Stimulated activated CD8-positive, alpha-beta memory T cell treated with anti-CD3 and anti-CD28 coated beads, Interleukin-2, amount 100 ng/mL, for 48 hours (primary cell): ENCODE measurements at places on chromosomes 5 and 9.

GRCh38 chr9:134648701-134649530 lies 7.3 kb downstream of the COL5A1 start:
- DNase-seq: no peak

DNA sequence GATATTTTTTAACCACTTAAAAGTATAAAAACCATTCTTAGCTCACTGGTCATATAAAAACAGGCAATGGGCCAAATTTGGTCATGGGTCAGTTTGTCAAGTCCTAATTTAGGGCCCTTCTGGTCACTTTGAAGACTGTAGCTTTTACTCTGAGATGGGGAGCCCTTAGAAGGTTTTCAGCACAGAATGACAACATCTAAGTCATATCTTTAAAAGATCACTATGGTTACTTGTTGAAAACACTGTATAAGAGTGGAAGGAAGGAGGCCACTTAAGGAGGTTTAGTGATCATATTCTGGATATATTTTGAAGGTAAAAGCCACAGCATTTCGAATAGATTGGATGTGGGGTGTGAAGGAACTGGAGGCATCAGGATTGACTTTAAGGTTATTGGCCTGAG lies 76.7 kb downstream of the STRBP start:
- no peak for DNase-seq

DNA sequence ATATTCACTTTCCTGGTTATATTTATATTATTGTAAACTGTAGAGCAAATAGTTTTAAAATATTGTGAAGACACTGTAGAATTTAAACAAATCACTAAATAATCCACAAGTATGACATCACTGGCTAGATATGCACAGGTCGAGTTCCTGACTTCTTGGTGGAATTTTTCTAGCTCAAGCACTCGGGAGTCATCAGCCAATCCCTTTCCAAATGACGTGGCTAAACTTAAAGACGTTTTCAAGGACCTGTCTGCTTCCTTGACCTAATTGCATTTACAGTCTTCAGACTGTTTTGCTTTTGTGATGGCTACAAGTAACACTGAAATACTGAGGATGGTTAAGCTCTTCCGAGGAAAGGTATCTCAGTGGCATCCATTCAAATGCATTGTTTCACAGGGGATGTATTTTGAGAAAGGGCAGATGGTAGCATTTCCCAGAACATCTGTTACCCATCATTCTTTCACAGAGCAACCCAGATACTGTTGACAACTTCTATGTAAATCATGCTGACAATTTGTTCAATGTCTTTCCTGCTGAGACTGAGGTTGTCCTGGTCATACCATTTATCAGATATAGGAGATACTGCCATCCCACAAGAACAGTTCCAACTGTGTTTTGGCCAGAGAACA lies 262.8 kb downstream of the CDH10 start:
- no peak for DNase-seq

DNA sequence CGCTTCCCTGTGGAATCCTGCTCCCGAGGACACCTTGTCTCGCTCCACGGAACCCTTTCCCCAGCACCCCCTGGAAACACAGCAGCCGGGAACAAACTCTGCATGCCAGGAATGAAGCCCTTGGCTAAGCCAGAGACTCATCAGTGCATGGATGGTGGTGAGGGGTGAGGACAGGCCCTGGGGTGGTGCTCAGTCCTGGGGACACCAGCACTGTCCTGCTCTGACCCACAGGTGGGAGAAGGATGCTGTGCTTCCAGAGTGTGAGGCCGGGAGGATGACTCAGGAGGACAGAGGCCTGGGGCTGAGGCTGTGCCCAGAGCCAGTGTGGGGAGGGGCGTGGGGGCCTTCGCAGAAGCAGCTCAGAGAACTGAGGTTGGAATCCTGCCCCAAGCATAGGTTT lies 11.2 kb upstream of the EGR1 start:
- no peak for DNase-seq

DNA sequence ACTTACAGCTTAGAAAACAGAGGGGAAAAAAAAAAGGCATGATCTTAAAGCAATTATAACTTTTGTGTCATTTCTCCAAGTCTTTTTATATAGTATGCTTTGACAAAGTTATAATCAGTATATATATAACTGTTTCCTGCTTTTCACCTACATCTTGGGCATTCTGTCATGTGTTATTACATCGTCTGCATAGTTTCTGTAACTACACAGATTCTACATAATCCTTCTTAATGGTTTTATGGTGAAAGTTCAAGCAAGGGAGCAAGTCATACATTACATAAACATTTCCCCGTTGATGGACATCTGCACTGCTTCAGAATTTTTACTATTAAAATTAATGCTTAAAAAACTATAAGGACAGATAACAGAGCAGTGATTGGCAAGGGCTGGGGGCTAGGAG lies 12.1 kb downstream of the FEM1C start:
- no peak for DNase-seq

DNA sequence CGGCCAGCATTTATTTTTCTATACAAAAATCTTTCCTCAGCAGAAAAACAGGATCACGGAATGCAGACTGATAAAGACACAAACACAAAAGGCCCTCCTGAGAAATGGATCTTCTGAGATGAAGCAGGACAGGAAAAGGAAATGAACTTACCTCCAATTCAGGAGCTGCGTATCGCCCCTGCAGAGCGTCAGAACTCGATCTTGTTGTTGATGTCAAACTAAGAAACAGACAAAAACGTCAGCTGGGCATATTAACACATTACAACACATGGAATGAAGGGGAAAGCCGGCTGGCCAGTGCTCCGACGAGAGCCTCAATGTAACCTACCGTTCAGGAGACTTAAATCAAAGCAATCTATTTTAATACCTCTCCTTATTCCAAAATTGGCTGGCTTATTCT lies 105.1 kb downstream of the SERINC5 start:
- no peak for DNase-seq

GRCh38 chr9:136090056-136090735 lies 4.9 kb downstream of the NACC2 start:
- no peak for DNase-seq

DNA sequence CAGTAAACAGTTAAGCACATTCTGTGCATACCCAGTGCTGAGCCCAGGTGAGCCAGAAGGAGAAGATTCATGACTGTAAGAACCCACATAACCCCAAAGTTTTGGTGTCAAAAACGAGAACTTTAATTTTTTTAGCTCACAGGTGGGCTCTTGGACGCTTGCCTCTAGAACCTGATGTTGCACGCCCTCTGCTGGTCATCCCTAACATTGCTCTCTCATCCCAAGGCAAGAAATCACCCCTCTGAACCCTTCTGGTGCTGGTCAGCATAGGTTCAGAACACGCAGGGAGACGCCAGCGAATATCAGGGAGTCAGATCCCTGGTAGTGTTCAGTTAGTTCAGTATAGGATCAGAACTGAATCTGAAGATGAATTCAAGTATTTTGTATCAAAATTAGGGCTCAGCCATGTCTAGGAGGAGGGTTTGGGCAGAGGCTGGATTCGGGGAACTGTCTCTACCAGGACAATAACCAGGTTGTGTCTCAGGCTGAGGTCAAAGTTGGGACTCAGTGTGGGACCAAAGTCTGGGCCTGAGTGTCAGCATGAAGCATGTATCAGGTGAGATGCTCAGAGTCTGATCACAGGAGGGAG lies 4.1 kb upstream of the DNAJB5 start:
- DNase-seq: peak; percentile 49

DNA sequence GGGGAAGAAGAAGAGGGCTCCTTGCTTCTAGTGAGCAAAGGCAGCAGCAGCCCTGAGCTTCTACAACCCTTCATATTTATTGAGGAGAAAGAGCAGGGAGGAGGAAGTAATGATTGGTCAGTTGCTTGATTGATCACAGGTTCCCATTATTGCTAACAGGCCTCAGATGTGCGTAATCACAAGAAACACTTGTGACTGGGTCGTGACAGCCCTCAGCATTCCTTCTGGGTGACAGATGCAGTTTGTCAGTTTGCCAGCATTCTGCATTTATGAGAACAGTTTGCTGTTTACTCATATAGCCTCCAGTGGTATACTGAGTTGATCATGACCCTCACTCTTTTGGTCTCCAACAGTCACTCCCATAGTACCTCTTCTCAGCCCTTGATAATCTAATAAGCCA lies 111.5 kb upstream of the TNC start:
- no peak for DNase-seq

- no peak for DNase-seq
Observed at GRCh38 chr5:78675956-78676730, 27.6 kb upstream of the LHFPL2 start.

DNA sequence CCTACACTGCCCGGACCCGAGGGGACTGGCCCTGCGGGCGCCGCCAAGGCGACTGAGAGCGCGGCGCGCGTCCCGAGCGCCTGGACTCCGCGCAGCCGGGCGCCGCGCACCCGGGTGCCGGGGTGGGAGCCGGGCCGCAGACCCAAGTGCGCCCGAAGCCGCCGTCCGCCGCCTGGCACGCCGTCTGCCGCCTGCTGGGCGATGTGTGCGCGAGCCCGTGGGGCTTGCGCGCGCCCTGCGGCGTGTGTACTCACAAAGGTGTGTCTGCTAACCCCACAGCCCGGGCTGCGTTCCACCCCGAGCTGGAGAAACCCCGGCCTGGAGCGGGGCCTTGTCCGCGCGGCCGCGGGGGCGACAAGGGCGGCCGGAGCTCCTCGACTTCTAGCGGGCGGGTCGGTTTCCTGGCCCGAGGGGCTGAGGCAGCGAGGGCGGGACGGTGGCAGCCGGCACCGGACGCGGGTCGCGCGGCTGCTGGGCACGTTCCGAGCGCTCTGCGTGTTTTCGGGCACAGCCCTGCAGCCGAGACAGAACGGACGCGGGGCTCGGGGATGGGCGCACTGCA lies 1.1 kb upstream of the ZSWIM6 start:
- DNase-seq: peak; percentile 57

GRCh38 chr5:161022151-161022550 lies 170.1 kb upstream of the ATP10B start:
- DNase-seq: no peak

- no peak for DNase-seq
Observed at GRCh38 chr9:34690983-34691935, at the start of gene CCL19. Gene CCL19, minus strand, starts transcription at chr9:34691276. Its CDS starts 137 bp downstream, at chr9:34691139.

GRCh38 chr5:137880313-137880712 lies 8.9 kb upstream of the PKD2L2 start:
- no peak for DNase-seq

DNA sequence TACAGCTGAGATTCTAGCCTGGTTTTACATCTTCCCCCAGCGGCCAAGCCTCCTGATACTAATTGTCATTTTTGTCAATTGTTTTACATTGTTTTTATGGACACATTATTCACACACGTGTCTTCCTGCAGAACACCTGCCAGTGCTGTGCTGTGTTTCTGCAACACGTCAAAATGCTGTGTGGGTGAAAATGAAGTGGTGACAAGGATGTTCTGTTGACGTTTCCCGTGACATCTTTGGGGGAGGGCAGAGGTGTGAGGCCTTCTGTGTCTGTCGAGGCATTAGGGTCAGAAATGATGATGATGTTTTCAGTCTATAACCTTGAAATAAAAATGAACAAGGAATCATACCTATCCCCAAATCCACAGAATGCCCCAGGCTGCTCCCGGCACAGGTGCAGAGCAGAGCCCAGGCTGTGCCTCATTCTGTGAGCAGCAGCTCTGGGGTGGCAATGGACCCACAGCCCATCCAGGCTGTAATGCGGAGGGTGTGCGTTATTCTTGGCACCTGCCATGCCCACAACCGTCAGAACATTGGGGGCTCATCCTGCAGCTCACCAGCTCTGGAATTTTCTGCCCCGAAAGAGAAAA lies 23.6 kb upstream of the CEP72 start:
- no peak for DNase-seq

- no peak for DNase-seq
Observed at GRCh38 chr9:106885451-106885850, 22.5 kb downstream of the ZNF462 start.

GRCh38 chr9:33197279-33198152 lies 30.4 kb upstream of the B4GALT1 start:
- DNase-seq: no peak

GRCh38 chr5:88290801-88291200 lies 22.2 kb upstream of the TMEM161B start:
- DNase-seq: no peak

GRCh38 chr5:112413611-112414010 lies 5.5 kb downstream of the EPB41L4A start:
- no peak for DNase-seq

GRCh38 chr9:21709464-21710058 lies 92.9 kb upstream of the MTAP start:
- peak; percentile 34 for DNase-seq

DNA sequence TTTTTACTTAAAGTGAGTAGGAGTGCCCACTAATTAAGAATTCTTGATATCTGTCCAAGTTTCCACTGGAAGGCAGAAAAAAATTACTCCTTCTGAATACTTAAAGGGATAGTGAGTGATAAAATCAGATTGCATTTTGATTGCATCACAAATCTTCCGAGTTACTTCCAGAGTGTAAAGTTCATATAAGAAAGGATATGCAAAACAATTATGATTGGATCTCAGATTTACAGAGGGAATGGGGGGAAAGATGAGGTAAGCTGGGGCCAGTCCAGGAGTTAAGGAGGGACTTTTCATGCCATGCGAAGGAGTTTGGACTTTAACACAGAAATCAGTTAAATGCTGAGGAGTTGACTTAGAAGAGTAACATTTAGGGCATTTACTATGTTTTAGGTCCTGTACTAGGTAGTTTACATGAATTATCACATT lies 9.3 kb upstream of the RNF145 start:
- no peak for DNase-seq

GRCh38 chr5:127051591-127051990 lies 21.2 kb upstream of the MARCHF3 start:
- no peak for DNase-seq

DNA sequence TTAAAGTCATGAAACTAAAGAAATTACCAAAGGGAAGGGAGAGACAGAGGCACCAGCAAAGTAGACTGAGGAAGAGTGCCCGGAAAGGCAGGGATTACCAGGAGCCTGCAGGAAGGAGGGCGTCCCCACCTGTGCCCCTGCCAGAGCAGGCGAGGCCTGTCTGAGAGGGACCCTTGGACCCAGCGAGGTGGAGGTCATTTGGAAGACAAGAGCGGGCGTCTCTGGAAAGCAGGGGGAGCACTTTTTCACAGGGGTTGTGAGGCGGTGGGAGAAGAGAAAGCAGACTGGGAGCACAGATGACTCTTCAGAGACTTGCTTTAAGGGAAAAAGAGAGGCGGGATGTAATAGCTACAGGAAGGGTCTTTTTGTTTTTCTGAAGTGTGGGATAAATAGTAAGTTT lies 27.5 kb upstream of the SLC2A8 start:
- DNase-seq: no peak

GRCh38 chr9:19876569-19877316 lies 87.9 kb upstream of the SLC24A2 start:
- DNase-seq: no peak

GRCh38 chr5:6581559-6582426 lies 51.1 kb downstream of the NSUN2 start:
- DNase-seq: no peak

DNA sequence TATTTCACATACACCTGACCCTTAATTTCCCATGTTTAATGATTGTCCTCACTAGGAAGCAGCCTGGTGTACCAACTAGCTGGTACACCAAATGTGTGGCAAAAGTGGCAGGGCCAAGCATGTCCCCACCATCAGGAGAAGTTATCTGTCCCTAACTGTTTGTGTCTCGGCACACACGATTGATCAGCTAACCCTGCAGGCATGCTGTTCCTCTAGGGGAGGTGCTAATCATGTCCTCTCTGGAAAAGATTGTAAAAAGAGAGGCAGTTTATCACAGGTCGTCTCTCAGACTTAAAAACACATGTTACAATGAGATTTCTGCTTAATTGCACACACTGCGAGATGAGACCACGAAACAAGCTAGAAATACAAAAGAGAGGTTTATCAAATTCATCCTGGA lies 342.7 kb downstream of the DIRAS2 start:
- DNase-seq: no peak

- no peak for DNase-seq
Observed at GRCh38 chr5:81537905-81538547, 144.1 kb upstream of the ACOT12 start.

GRCh38 chr5:146419696-146420095 lies 27.4 kb upstream of the TCERG1 start:
- no peak for DNase-seq
